Daoy (cell line): ENCODE measurements at places on chromosomes 7 and 10.

- DNase-seq = no peak
Observed at GRCh38 chr10:83706120-83706519, 433.2 kb upstream of the GHITM start.

DNA sequence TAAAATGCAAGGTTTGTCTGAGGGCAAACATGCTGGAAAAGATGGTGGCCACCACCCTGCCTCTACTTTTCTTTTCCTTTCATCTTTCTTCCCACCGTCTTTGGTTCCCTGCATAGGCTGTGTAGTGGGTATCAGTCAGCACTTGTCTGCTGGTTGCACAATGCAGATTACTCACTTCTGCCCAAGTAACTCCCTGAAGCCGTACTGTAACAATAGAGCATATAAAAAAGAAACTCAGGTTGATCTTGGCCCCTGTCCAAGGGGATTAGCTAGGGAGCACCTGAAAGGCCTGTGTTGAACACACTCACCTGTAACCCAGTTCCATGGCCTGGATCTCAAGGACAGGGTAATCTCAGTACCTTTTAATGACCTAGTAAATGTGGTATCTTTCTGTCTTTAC lies 533.0 kb upstream of the GALNT17 start:
- DNase-seq = peak; percentile 68

- no peak for DNase-seq
Observed at GRCh38 chr7:150858236-150859197, 6.2 kb downstream of the AOC1 start.

- no peak for DNase-seq
Observed at GRCh38 chr10:126908225-126908624, 3.0 kb downstream of the DOCK1 start.

GRCh38 chr10:17423632-17424186 lies 30.7 kb downstream of the ST8SIA6 start:
- no peak for DNase-seq

- DNase-seq = no peak
Observed at GRCh38 chr10:18137111-18137510, 3.1 kb upstream of the CACNB2 start.

- DNase-seq = peak; percentile 56
Observed at GRCh38 chr7:36312064-36312914, 77.4 kb upstream of the ANLN start.

GRCh38 chr10:102872163-102872562 lies 2.9 kb downstream of the AS3MT start:
- no peak for DNase-seq
